ENCODE measurements at places on chromosomes 7 and 10.

DNA sequence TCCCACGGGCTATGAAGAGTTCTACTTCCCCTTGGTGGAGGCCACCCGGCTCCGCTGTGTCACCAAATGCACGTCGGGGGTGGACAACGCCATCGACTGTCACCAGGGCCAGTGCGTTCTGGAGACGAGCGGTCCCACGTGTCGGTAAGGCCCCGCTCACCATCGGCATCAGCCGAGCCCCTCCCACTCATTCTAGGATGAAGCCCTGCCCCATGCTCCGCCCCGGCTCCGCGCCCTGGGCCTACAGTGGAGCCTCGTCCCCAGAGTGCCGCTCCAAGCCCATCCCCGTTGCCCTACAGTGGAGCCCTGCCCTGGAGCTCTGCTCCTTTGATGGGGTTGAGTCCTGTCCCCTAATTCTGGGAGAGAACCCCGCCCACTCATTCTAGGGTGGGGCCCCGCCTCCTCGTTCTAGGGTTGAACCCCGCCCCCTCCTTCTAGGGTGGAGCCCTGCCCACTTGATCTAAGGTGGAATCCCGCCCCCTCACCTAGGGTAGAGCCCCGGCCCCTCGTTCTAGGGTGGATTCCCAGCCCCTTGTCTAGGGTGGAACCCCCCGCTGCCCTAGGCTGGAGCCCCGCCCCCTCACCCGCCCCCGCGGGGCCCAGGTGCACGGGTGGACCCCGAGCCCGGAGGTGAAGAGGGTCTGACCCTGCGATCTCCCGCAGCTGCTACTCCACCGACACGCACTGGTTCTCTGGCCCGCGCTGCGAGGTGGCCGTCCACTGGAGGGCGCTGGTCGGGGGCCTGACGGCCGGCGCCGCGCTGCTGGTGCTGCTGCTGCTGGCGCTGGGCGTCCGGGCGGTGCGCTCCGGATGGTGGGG lies 3.4 kb upstream of the MUC12 start:
- DNase-seq = peak; percentile 86

- DNase-seq = no peak
These were observed 122.6 kb downstream of the RGS10 start for GRCh38 chr10:119419931-119420330.

DNA sequence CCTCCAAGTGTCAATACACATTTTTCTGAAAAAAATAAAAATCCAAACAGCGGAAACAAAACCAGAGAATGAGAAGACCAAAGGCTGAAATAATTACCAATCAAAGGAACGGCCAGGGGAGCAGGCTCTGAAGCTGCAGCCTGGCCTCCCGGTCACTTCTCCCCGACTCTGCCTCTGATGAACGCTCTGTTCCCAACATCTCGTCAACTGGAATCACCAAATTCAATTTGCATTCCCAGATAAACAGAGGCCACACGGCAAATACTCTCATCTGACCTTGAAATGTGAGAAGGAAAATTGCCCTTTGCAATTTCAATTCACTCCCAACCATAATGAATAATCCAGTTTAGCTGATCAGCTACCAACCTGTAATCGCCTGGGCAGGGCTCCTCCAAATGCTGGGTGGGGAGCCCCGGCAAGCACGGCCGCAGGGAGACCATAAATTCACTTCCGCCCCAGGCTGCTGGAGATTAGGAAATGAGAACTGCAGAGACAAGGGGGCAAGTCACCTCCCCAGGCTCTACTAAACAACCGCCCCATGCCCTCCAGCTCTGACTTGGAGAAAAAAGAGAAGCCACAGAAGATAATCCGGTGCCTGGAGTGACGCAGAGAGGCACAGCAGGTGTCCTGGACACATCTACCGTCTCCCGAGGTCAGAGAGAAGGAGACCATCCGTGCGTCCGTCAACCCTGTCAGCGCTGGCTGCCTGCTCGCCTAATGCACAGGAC lies 153.2 kb downstream of the MAD1L1 start:
- DNase-seq = no peak

GRCh38 chr10:78078539-78079330 lies 45.1 kb downstream of the RPS24 start:
- DNase-seq = no peak

DNA sequence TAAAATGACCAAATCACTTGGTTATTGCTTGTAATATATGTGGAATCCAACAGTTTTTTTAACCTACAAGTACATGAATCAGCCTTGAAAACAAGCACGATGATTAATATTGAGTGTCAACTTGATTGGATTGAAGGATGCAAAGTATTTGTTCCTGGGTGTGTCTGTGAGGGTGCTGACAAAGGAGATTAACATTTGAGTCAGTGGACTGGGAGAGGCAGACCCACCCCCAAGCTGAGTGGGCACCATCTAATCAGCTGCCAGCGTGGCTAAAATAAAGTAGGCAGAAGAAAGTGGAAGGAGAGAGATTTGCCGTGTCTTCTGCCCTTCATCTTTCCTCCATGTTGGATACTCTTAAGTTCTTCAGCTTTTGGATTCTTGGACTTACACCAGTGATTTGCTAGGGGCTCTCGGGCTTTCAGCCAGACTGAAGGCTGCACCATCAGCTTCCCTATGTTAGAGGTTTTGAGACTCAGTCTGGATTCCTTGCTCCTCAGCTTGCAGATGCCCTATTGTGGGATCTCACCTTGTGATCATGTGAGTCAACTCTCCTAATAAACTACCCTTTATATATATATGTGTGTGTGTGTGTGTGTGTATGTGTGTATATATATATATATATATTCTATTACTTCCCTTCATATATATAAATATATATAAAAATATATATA lies 118.4 kb upstream of the WDR11 start:
- no peak for DNase-seq

GRCh38 chr10:870564-871166 lies 60.8 kb downstream of the LARP4B start:
- DNase-seq = no peak

Measured in activated T-cell treated with anti-CD3 and anti-CD28 coated beads, Interleukin-2, amount 50 U/mL, for 24 hours (primary cell).